WTC11 (cell line): ENCODE measurements at places on chromosomes 13 and 19. TPM values are rescaled to one million over a fixed set of nuclear protein-coding genes. Genes with fewer than 3 reads are reported as not detected.

TGFBR3L gene
- total RNA-seq = 4.1 to 7.4 TPM (median 6.5 TPM) in 3 replicates

TSHZ3 gene
- 21.4 to 22.3 TPM (median 21.6 TPM) in 3 replicates for total RNA-seq

- DNase-seq = no peak
- no peaks in the 10 kb centered on the region for H3K27me3 ChIP-seq
- H3K4me3 ChIP-seq = no peak overlapping the region
- no peak overlapping the region for H3K27ac ChIP-seq
Measured at GRCh38 chr13:76822698-76823267, 63.4 kb downstream of the KCTD12 start.

GRCh38 chr19:7582446-7582845 is 13.2 kb upstream of the CAMSAP3 start:
- H3K27ac ChIP-seq = no peak overlapping the region
- H3K4me3 ChIP-seq = no peak overlapping the region
- no peaks in the 10 kb centered on the region for H3K4me1 ChIP-seq
- H3K36me3 ChIP-seq = no peaks in the 10 kb centered on the region

NLRP12 gene
- 4.7 to 5.6 TPM (median 4.9 TPM) in 3 replicates for total RNA-seq

ELSPBP1 gene
- total RNA-seq = not detected in 3 replicates

DNA sequence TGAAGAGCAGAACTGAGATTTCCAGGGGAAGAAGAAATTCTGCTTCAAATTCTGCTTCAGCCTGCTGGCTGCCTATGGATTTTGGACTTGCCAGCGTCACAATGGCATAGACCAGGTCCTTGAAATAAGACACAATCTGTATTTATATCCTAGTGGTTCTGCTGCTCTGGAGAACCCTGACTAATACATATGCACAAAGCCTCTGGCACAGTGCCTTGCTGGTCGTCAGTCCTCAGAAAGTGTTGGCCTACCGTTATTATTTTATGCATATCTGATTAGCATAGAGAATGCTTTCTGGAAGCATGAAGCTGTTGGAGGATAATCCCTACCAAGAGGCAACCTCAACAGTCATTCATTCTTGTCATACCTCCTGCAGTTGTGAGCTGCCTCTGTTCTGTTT is 213.7 kb downstream of the B3GLCT start:
- H3K4me1 ChIP-seq = no peaks in the 10 kb centered on the region
- no peaks in the 10 kb centered on the region for H3K27me3 ChIP-seq
- no peak overlapping the region for H3K4me3 ChIP-seq
- H3K36me3 ChIP-seq = no peaks in the 10 kb centered on the region

ELOF1 gene
- 70.9 to 86.0 TPM (median 73.4 TPM) in 3 replicates for total RNA-seq

ZNF571 gene
- total RNA-seq = 3.9 to 5.1 TPM (median 4.4 TPM) in 3 replicates

- DNase-seq = peak; percentile 5
- H3K27me3 ChIP-seq = peaks cover 4% of the 10 kb centered on the region
- H3K4me3 ChIP-seq = no peak overlapping the region
Measured at GRCh38 chr13:111908981-111909380, 158.0 kb upstream of the SOX1 start.

KBTBD6 gene
- total RNA-seq = 9.2 to 10.3 TPM (median 10.2 TPM) in 3 replicates

- H3K36me3 ChIP-seq = no peaks in the 10 kb centered on the region
- H3K27me3 ChIP-seq = peaks cover 44% of the 10 kb centered on the region
- 0 out of 2 replicates have a peak, but pooled peaks cover 5% of the 10 kb centered on the region for H3K4me1 ChIP-seq
- no peak for DNase-seq
Measured at GRCh38 chr19:45243144-45243732, 2.0 kb downstream of the EXOC3L2 start.

DNA sequence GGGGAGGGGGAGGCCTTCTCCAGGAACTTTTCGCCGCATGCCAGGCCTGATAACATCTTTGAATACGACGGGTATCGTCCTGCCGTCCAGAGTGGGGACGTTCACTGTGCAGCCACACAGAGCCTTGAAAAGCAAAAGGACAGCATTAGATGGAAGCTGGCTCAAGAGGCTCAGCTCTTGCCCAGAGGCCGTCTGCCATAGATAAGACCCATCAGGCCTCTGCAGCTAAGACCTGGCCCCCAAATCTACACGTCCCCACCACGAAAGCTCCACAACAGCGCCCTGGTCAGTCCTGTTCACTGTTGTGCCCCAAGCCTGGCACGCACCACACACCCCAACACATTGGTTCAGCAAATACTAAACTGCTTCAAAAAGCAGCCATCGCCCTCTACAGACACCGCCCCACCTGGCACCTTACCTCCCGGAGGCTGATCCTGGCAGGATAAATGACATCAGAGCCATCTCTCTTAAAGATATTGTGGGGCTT is 2.1 kb downstream of the DNAJB1 start:
- peak overlapping the region; percentile 83; the same call in 1 of the 2 replicates for H3K27ac ChIP-seq
- peaks cover 27% of the 10 kb centered on the region for H3K4me1 ChIP-seq
- DNase-seq = no peak
- peaks cover 25% of the 10 kb centered on the region for H3K36me3 ChIP-seq
- no peaks in the 10 kb centered on the region for H3K27me3 ChIP-seq
- H3K4me3 ChIP-seq = peak overlapping the region; percentile 92

POSTN gene
- total RNA-seq = 0.60 to 0.76 TPM (median 0.70 TPM) in 3 replicates

GRCh38 chr19:1908364-1908678 is 3.1 kb downstream of the ADAT3 start:
- no peak for DNase-seq
- H3K4me1 ChIP-seq = peaks cover 17% of the 10 kb centered on the region
- H3K27ac ChIP-seq = no peak overlapping the region
- H3K36me3 ChIP-seq = peaks cover 3% of the 10 kb centered on the region; the same call in 1 of the 2 replicates
- no peaks in the 10 kb centered on the region for H3K27me3 ChIP-seq

TMC4 gene
- total RNA-seq = 9.3 to 14.7 TPM (median 13.8 TPM) in 3 replicates

KLHL1 gene
- not detected in 3 replicates for total RNA-seq
